ENCODE measurements at places on chromosomes 3 and 15.

DNA sequence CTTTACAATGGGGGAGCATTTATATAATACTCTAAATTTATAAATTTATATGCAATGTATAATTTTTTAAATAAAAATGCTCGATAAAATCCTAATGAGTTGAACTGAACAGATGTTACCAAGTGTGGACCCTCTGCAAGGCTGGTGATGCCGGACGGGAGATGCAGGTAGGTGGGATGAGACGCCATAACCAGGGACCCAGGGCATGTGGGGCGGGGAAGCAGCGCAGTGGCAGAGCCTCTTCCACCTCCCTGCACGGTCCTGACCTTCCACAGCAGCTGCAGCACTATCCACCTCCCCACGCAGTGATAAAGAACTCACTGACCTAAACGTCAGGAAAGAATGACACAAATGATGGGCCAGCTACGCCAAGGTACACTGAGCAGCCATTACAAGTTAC lies 12.8 kb downstream of the PCSK6 start:
- DNase-seq = no peak

DNA sequence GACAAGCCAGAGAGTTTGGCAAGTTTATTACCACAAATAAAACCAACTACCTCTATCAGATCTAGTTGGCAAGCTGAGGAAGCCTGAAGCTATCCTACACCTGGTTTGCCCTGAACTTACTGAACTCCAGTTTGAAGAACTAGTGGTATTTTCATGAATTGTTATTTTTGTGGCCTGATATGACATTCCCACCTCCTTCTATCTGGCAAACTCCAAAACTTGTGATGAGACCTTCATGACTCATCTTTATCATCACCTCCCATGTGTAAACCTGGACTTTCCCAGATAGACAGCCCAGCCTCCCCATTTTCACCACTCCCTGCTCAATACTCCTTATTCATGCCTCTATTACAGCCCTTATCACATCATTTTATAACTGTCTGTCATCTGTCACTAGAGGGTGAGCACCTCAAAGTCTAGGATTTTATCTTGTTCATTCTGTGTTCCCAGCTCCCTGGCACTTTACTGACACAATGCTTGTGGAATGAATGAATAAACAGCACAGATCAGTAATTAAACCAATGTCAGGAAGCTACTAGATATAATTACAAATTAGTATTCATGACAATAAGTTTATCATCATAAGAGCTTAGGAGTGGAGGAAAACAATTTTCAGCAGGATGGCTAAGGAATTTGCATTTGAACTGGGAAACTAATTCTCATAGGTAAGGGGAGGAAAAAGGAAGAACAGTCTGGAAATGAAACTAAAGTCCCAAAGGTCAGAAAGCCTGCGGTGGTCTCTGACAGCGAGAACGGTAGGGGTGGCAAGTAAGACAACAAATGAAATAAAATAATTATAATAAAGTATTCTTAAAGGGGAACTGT lies 13.2 kb upstream of the TRANK1 start:
- no peak for DNase-seq

DNA sequence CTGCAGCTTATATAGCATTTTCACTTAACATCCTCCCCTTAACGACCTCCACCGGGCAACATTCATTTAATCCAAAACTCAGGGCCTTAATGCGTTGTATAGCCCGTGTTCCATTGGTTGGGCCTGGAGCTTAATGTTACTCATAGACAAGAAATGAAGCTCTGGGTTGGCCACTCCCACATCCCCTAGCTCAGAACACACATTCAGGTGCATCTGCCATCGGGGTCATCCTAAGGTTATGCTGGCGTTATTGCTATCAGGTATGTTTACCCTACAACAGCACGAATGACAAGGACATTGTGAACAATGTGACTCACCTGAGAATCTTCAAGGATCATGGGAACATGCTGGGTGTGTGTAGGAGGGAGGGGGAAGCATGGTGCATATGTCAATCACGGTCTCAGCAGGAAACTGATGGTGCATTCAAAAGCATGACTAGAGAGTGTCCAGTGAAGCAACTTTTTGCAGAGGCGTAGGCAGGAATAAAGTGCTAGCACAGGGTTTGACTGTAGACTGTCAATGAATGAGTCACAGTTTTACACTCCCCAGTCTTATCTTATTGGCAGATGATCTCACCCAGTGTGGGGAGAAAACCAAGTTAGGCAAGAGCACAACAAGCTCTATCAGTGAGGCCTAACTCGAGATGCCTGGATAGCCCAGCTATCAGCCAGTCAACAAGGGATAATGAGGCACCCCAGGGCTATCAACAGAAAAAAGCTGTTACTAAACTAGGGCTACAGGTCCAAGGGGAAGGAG lies 402.1 kb upstream of the MCTP2 start:
- DNase-seq = no peak

GRCh38 chr3:25724948-25725645 lies 58.1 kb downstream of the NGLY1 start:
- no peak for DNase-seq

- no peak for DNase-seq
These were observed 92.5 kb upstream of the MBNL1 start for GRCh38 chr3:152176241-152176640.

GRCh38 chr3:167054926-167055325 lies 325.2 kb downstream of the ZBBX start:
- no peak for DNase-seq

DNA sequence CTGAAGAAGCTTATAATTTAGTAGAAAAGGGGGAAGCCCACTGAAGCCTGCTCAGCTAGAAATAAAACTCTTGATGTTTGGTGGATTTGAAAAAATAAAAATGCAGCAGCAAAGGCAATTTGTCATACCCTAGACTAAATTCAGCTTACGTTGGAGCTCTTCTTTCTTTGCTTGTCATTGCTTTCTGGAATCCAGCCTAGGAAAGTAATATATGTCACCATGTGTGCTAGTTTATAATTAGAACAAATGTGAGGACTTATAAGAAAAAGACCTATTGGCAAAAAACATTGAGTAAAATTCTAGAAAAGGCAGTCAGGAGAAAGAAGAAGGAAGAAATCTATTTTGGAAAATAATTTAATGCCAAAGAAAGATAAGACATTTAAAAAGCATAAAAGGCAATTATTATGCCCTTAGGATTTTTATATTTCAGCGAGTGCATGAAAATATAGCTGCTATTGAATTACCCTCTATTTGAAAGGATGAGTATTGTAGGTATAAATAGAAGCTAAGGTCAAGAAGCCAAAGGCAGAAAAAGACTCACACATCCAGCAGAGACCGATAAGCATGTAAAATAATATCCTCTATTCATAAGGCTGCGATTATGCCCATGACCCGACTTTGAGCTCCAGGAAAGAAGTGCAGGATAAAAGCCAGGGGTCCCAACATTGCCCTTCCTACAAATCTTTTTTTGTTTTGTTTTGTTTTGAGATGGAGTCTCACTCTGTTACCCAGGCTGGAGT lies 10.6 kb upstream of the BTBD1 start:
- DNase-seq = no peak

DNA sequence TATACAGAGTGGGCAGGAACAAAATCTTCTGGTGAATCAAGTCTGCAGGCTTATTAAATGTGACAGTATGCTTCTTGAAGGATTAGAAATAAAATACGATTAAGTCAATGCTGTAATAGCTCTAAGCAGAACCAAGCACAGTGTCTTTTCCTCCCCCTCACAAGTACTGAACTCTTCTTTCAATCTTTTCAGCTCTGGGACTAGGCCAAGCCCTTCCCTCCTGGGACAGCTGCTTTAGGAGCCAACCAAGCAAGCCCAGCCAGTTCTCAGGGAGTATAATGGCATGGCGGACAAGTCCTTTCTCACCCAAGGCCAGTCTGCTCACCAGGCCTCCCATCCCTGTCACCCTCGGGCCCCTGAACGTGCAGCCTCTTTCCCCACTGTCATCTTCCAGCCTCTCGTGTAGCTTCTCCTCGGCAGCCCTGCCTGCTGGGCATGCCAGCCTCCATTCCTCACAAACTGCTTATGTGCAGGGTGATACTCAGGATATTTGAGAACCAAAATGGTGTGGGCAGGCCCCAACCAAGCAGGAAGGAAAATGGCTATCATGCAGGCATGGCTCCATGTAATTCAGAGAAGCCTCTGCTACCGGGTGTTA lies 8.4 kb upstream of the PPP1R2 start:
- no peak for DNase-seq

- no peak for DNase-seq
These were observed 806.6 kb upstream of the LMCD1 start for GRCh38 chr3:7695049-7695448.

- no peak for DNase-seq
These were observed 100.5 kb downstream of the CFAP44 start for GRCh38 chr3:113340785-113341184.

- DNase-seq = peak; percentile 24
These were observed 81.6 kb downstream of the HERC1 start for GRCh38 chr15:63752075-63752684.

DNA sequence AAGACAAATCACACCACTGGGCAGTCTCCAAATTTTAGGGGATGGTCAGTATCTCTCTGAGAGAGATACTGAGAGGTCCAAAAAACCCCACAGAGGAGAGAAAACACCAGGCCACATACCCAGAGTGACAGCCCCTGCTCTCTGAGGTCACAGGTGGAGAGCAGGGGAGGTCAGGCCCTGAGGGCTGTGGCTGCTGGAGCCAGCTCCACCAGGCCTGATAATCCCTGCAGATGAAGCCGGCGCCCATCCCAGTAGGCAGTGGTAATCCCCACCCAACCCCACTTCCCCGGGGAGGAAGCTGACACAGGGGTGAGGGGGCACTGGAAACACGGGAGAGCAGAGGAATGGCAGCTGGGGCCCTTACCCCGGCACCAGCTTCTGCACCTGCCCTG lies 31.2 kb upstream of the SRP14 start:
- no peak for DNase-seq

GRCh38 chr3:135556174-135556573 lies 409.4 kb upstream of the PPP2R3A start:
- no peak for DNase-seq

All from SK-N-MC (cell line).